ENCODE measurements at places on chromosomes 16 and 17. TPM values are rescaled to one million over a fixed set of nuclear protein-coding genes. Genes with fewer than 3 reads are reported as not detected.

The KCNH6 gene
- total RNA-seq, result 4.1 TPM

The C17orf107 gene
- 11.1 TPM for total RNA-seq

The TNP2 gene
- total RNA-seq, result not detected

The ATP2C2 gene
- total RNA-seq, result not detected

The CASKIN2 gene
- 22.1 TPM for total RNA-seq

The ADAD2 gene
- not detected for total RNA-seq
